ENCODE measurements at places on chromosomes 16 and 17.
A peak's percentile ranks its signal among the peaks of the same experiment; 100 is the strongest.

DNA sequence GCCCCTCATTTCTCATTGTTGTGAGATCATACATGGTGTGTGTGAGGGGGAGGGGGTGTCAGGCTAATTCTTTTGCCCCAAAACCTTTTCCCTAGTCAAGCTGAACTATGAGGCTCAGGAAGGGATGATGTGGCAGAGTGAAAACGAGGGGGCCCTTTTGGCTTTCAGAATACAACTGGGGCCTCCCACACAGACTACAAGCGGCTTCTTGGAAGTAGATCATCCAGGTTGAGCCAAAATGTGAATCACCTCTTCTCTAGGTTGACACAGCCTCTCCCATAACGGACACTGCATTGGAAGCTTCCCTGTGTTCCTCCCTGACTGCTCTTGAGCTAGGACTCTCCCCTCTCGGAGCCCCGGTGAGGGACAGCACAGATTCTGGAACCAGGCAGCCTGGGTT is 2.3 kb upstream of the ALKBH5 start:
- no peak for DNase-seq

DNA sequence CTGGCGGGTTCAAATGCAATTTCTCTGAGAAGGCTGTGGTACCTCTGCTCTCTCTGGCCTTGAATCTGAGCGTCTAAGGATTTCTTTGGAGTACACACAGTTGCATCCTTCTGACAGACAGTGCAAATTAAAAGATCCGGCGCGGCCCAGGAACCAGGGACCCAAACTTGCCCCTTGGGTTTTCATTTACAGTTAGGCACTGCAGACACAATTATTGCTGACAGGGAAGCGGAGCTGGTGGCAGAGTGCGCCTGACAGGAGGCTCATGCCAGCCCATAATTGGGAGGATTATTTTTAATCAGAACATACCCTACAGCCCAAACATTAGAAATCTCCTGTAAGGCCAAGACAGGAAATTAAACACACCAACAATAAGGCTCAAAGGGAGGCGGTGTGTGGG is 1023.4 kb upstream of the RBFOX1 start:
- no peak for DNase-seq

GRCh38 chr17:80941743-80942422 is 49.8 kb upstream of the CHMP6 start:
- no peak for DNase-seq

- DNase-seq, result no peak
Measured at GRCh38 chr17:65956814-65957213, 235.1 kb downstream of the CEP112 start.

- DNase-seq, result no peak
Measured at GRCh38 chr17:68301438-68301959, 10.2 kb downstream of the ARSG start.

DNA sequence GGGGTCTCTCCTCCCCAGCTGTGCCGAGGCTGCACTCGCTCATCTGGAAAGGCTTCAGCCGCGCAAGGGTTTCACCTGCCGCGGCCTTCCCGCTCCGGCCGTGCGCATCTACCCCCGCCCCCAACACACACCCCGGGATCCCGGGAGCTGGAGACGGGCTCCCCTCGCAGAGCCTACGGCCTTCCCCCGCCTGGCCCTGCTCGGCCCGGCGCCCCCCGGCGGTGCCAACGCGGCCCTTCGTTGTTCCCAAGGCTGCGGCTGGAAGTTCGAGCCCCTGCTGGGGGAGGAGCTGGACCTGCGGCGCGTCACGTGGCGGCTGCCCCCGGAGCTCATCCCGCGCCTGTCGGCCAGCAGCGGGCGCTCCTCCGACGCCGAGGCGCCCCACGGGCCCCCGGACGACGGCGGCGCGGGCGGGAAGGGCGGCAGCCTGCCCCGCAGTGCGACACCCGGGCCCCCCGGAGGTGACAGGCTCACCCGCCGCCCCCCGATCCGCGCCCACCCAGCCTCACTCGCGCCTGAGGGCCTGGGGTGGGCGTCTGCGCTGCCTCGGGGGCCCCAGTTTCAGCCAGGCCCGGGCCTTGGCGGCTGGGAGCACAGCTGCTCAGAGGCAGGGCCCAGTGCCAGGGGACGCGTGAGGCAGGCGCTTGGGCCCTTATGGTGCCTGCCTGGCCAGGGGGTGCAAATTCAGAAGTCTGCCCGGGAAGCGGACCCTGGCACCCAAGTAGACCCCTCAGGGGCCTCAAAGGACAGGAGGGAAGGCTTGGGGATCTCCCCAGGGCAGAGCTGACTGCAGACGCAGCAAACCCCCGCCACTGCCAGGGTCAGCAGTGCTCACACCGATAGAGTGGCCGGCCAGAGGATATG is 11.2 kb downstream of the GALK1 start:
- DNase-seq, result peak; percentile 83

- DNase-seq, result no peak
Measured at GRCh38 chr17:438191-438590, 85.6 kb upstream of the RPH3AL start.

DNA sequence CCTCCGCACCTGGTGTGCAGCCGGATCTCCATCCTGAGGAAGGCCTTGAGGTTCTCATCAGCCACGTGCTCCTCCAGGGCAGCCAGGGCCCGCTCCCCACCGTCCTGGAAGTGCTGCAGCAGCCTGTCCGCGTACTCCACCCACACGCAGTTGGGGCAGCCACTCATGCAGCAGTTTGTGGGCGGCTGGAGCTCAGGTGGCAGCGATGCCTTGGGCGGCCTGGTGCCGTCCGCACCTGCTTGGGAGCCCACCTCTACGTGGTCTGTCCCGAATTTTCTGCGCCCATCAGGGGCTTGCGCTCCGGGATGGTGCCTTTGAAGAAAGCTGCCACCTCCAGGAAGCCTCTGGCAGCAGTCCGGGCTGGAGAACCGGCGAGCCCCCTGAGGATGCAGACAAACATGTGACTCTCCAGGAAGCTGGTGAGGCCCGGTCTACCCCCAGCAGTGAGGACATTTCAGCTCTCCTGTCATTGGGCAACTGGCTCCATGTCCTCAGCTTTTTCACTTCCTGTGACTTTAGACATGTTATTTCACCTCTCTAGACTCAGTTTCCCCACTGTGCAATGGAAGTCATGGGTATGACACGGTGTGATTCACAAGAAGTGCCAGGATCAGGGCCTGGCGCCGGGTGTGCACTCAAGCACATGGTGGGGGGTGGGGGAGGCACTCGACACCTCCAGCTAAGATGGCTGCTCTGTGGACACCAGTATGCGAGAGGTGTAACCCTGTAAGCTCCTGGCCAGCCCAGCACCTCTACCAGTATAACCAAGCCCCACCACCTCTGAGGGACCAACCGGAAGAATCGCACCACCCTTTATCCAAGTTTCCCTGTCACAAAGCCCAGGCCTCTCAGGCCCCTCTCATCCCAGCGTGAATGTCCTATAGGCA is 957 bp downstream of the OXLD1 start:
- DNase-seq, result no peak

GRCh38 chr17:51322390-51323029 is 62.2 kb downstream of the UTP18 start:
- DNase-seq, result no peak

GRCh38 chr16:19753815-19754643 is 36.0 kb downstream of the IQCK start:
- DNase-seq, result no peak

- no peak for DNase-seq
Measured at GRCh38 chr17:40960144-40960543, 6.6 kb downstream of the KRT39 start.

GRCh38 chr16:4385066-4385788 is 13.6 kb downstream of the VASN start:
- no peak for DNase-seq

GRCh38 chr16:4377573-4378154 is 6.0 kb downstream of the VASN start:
- DNase-seq, result no peak

GRCh38 chr17:56514899-56515298 is 78.6 kb upstream of the NOG start:
- no peak for DNase-seq

DNA sequence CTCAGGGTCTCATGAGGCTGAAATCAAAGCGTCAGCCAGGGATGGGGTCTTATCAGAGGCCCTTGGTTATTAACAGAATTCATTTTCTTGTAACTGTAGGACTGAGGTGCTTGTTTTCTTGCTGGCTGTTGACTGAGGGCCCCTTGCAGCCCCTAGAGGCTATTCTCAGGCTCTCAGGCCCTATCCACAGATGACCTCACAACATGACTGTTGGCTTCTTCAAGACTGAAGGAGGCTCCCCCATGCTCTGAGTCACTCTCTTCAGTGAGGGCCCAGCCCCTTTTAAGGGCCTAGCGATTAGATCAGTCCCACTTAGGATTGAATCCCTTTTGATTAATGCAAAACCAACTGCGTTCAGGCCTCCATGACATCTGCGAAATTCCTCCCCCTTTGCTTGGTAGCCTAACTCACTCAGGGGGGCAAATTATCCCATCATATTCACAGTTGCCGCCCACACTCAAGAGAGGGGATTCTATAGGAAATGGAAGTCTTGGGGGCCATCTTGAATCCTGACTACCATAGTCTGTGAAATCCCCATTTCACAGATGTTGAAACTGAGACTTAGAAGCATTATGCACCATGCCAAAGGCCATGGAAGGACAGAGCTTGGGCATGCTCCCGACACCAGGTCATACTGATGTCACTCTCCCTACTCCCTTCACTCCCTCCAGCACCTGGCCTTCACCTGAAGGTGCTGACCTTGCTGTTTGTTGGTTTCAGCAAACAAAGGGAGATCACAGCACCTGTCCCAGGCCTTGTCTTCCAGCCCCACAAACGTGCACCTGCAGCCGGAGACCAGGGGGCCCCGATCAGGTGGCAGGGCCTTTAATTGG is 592.3 kb downstream of the MAF start:
- no peak for DNase-seq

- DNase-seq, result no peak
Measured at GRCh38 chr17:29838961-29839360, 91.1 kb downstream of the SSH2 start.

DNA sequence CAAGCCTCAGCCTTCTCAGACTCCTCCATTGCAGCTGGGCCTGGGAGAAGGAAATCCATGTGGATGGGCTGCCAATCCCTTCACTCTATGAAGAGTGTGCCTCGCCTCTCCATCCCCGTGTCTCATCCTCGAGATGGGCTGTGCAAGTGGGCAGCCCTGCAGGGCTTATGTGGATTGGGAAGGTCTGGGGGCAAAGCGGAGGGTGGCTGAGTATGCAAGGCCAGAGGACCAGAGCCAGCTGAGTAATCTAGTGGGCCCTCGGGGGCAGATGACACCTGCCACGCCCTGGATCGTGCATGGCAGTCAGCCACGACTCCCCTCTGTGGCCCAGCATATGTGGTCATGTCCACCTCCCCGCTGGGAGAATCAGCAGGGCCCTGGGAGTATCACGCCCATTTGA is 78.9 kb downstream of the IRX5 start:
- DNase-seq, result no peak

DNA sequence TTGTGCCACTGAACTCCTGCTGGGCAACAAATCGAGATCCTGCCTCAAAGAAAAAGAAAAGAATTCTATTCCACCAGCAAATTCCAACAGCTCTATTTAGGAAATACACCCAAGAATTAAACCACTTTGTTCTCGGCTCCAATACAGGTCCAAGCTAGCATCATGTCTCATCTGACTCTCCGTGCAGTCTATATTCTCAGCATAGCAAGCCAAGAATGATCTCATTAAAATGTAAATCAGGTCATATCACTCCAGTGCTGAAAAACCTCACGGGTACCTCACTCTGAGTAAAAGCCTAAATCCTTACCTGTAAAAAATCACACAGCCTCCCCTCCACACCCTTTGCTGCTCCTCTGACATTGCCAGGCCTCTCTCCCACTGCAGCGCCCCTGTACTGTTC is 23.9 kb downstream of the UBE2G1 start:
- DNase-seq, result no peak

DNA sequence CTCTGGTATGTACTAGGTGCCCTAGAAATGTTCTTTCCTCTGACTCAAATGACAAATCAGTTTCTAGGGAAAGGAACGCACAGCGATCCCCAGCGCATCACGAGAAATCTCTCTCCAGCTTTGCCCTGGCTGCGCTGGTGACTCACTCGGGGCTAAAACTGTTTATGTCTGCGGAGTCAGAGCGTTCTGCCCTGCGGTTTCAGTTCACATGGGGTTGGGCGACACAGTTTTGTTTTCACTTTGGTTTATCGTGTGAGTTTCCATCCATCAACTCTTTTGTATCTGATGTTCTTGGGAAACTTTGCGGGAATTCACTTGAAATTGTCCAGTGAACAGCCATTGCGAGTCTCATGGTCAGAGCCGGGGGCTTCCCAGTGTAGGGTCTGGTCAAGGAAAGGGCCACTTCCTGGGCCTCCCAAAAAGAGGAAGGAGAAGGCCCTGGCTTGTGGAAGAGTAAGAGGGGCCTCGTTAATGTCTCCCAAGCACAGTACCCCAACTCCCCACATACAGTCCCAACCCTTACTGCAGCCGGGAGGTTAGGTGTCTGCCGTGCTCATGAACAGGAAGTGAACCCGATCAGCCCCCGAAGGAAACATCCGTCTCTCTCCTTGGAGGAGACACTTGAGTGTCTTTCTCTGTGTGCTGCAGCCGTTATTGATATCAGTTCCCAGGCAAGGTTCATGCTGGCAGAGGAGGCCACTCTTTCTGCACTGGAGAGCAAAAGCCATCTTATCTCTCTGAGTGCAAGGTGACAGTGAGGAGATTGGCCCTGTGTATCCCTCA is 643.2 kb downstream of the WWOX start:
- peak; percentile 54 for DNase-seq

GRCh38 chr16:73864868-73865267 is 431.7 kb upstream of the PSMD7 start:
- DNase-seq, result no peak

DNA sequence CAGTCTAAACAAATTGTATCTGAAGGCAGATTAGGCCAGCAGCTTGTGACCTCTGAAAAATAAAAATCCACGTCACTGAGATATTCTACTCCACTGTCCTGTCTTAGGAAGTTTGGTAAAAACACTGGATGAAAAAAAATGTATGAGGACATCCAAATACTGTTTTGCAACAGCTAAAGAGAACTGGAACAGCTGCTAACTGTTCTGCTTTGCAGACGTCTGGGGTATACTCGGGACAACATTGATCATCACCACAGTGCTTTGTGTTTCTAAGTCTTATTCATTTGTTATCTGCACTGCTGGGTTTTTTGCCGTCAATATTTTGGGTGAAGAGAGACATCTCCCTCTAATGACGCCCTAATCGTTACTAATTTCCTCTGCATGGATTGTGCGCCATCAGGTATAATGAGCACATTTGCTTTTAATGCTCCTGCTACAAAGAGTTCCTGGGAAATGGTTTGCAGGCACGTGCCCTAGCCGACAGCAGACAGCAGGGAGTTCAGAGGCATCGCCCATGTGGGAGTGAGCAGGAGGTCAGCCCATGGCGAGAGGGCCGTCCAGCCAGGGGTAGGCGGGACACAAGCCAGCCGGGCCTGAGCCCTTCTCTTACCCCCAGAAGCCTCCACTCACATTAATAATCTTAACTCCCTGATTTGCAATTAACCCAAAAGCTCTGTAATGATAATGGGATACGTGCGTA is 87.0 kb downstream of the CBLN1 start:
- no peak for DNase-seq

- no peak for DNase-seq
Measured at GRCh38 chr16:30893417-30893743, 497 bp downstream of the BCL7C start.

DNA sequence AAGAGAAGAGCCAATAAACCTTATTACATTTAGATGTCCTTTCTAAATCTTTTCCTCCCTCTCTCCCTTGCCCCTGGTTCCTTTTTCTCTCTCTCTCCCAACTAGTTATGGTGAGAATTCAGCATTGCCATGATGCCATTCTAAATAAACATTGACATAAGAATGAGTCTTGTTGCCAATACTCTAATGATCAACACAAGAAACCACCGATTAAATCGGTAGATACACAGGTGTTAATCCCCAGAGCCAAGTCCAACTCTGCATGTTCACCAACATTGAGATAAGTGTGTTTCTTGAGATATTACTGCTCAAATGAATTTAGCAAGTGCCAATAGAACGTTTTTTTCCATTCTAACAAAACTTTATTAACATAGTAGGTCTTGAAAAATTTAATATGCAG is 412.1 kb downstream of the KCNJ2 start:
- no peak for DNase-seq

All from memory B cell (primary cell).